ENCODE measurements at places on chromosomes 5 and 9.

- no peak for DNase-seq
Measured at GRCh38 chr9:13627502-13627901, 348.0 kb upstream of the MPDZ start.

DNA sequence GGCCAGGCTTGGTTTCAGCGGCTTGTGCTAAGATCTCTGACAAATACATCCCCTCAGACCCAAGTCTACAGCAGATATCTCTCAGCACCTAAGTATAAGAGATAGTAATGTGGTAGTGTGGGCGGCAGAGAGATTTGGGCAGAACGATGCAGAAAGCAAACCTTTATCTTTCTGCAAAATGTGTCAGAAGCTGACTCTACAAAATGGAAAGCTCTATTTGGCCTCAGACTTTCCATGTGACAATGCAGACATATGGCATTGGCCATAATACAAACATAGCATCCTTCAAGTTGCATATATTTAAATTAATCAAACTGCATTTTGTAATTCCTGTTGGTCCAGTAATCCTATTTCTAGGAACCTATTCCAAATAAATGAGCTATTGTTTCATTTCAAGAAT, 102.5 kb upstream of the RAI14 start:
- no peak for DNase-seq

DNA sequence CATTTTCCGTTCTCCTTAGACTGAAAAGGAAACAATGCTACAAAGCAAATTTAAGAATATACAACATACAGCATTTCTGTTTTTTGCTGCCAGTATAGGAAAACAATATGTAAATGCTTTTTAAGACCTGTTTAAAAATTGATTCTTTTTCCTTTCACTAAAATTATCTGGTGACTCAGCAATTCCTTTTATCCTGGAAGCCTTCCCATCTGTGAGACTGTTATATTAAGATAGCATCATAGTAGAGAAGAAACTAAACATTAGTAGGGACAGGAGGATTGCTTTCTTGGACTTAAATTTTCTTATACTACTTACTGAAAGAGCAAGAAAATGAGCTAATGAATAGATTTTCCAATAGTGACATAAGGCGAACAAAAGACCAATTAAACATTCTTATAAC, 30.0 kb upstream of the GPR21 start:
- DNase-seq, result no peak

DNA sequence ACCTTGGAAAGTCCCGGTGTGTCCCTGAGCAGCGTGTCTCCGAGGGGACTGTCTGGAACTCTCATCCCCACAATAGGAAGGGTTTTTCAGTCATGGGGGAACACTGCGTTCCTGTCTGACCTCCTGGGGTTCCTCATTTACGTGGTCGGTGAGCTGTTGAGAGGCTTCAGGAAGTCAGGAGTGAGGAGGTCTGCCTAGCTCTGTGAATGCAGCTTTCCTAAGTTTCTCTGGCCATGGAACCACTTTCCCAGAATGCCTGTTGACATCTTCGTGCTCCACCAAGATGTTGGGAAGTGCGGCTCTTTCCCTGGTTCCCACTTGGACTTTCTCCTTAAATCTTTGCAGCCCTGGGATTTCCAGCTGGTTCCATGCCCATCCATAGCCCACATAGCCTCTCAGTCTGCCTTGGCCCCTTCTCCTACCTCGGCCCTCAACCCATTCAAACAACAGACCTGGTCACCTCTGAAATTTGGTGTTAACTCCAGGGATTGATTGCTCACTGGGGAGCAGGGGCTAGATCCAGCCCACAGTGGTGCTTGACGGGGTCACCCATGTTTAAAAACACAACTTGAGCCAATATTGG, 27.2 kb downstream of the PSAT1 start:
- DNase-seq, result no peak

- DNase-seq, result no peak
Measured at GRCh38 chr5:149656576-149657182, 73.4 kb upstream of the PPARGC1B start.

DNA sequence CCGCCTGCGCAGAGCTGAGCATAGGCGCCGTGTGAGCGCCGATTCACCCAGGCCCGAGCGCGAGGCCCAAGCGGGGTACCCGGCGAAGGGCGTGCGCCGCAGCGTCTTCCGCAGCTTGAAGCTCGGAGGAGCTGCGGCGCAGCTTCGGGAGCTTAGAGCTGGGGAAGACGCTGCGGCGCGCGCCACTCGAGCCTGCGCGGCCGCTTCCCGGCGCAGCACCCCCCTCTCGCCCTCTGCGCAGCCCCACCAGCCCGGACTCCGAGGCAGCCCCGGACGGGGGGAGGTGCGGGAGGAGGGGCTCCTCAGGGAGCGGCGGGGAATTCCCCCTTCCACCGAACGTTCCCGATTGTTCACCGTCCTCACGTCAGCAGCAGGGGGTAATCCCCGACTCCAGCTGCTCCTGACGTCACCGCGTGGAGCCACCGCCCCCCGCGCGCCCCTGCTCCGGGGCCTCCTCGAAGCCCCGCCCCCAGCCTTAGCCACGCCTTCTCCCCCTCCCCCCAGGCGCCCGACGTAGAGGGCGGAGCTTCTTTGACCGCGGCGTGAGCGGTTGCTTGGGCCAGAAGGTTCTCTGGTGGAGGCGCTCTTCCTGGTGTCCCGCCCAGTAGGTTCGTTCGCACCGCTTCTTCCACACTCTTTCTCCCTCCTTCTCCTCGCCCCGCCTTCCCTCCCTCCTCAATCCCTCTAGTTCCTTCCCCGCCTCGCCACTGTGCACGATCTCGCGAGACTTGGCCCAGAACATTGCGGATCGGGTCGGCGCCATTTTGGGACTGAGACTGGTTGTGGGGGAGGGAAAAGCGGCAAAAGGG, at the start of gene GPBP1:
Gene GPBP1 (plus strand): TSS at position 741 of the 809 bp plus-strand sequence. CDS start 40,072 bp downstream, outside the sequence.
- peak; percentile 95 for DNase-seq

DNA sequence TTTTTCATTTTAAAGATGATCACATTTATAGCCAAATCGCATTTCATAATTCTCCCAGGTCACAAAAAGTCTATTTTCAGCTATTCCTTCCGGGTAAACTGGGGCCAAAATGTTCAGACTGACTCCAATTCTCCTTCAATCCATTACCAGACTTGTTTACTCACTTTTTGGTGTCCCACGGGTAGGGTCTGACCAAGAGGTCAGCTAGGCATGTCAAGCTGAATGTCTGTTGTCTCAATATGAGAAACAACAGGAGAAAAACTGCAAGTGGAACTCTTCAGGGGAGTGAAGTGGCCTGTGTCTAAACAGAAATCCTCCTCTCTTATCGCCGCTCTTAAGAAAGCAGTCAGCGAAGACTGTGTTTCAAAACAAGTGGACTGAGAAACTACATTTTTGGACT, 171.3 kb downstream of the APBA1 start:
- DNase-seq, result no peak

GRCh38 chr5:383621-384020, 59.4 kb upstream of the EXOC3 start:
- DNase-seq, result no peak

DNA sequence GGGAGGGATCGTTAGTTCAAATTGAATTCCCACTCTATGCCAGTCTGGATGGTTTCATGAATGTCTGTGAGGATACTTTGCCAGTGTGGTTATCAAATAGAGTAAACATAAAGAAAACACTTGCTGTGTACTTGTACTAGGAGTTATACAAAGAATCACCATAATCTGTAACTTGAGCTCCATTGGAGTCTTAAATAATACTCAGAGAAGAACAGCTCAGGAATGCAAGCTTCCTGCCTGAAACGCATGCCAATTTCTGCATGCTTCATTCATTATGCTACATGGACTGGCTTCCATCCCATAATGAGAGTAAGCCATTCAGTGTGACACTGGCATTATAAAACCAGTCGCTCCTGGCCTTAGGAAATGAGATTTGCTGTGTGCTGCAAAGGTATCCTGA, 351.4 kb downstream of the SEMA5A start:
- DNase-seq, result no peak

GRCh38 chr5:675871-676698, 17.1 kb downstream of the TPPP start:
- no peak for DNase-seq

DNA sequence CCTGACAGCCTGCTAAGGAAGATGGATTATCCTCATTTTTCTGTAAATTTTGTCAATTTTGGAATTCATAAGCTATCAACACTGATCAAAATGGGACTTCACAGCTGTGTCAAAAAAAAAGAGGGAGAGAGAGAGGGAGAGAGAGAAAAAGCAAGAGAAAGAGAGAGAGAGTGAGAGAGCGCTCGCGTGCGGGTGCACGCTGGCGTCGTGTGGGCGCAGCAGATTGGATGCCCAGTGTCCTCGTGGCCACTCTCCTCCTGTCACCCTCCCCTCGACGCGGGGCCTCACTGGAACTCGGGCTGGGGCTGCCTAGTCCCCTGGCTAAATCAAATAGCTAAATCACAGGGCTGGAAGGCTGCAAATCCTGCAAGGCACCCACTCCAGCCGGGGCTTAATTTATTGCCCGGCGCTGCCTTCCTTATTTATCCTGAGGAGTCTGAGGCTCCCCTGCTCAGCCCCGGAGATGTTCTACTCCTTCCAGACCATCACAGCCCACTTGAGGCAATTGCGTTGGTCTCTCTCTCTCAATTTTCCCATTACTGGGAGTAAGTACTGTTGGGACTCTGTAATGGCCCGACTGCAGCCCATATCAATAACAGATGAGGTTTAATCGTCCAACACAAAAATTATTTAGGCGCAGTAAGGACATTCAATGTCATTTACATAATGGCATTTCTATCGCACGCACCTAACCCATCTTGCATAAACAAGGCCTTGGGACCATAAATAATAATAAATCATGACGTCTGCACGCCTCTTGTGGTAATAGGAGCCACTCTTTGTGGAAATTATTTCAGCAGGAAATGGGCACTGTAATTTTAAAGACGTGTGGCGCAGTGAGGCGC, 94.2 kb downstream of the PAX5 start:
- no peak for DNase-seq

GRCh38 chr9:89454498-89455355, 43.2 kb downstream of the SEMA4D start:
- DNase-seq, result no peak

- DNase-seq, result no peak
Measured at GRCh38 chr5:125487231-125487630, 740.8 kb upstream of the ZNF608 start.

GRCh38 chr5:16780325-16780724, 155.8 kb downstream of the MYO10 start:
- no peak for DNase-seq

- DNase-seq, result no peak
Measured at GRCh38 chr5:147675168-147675567, 107.4 kb downstream of the JAKMIP2 start.

- DNase-seq, result no peak
Measured at GRCh38 chr5:123813264-123813663, 301.3 kb downstream of the CSNK1G3 start.

- no peak for DNase-seq
Measured at GRCh38 chr9:13459071-13459470, 179.6 kb upstream of the MPDZ start.

GRCh38 chr5:113794981-113795380, 281.5 kb downstream of the YTHDC2 start:
- no peak for DNase-seq

DNA sequence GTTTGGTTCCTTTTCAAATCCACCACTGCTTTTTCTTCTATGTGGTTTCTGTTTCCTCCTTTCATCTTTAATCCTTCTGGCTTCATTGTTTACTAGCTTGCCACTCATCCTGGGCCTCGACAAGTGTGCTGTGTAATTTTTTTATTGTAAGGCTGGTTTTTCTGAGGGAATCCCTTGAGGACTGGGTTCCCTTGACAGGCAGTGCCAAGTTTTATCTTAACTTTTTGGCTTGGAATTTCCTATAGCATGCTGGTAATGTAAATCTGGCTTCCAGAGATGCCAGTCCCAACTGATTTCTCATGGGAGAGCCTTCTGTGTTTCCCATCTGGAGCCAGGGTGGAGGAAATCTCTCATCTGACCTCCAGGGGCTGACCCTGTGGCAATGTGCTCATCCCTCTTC, 184.7 kb downstream of the ROR2 start:
- no peak for DNase-seq

All from activated T-cell treated with anti-CD3 and anti-CD28 coated beads for 1 hour (primary cell).